ENCODE measurements at places on chromosomes 5 and 9. TPM values are rescaled to one million over a fixed set of nuclear protein-coding genes. Genes with fewer than 3 reads are reported as not detected.

- no peak overlapping the region for H3K27ac ChIP-seq
- no peak overlapping the region for H3K4me3 ChIP-seq
- H3K36me3 ChIP-seq, result no peaks in the 10 kb centered on the region
- H3K27me3 ChIP-seq, result no peaks in the 10 kb centered on the region
- no peaks in the 10 kb centered on the region for H3K4me1 ChIP-seq
- DNase-seq, result no peak
Measured at GRCh38 chr5:52491818-52492217, 295.9 kb upstream of the ITGA1 start.

DNA sequence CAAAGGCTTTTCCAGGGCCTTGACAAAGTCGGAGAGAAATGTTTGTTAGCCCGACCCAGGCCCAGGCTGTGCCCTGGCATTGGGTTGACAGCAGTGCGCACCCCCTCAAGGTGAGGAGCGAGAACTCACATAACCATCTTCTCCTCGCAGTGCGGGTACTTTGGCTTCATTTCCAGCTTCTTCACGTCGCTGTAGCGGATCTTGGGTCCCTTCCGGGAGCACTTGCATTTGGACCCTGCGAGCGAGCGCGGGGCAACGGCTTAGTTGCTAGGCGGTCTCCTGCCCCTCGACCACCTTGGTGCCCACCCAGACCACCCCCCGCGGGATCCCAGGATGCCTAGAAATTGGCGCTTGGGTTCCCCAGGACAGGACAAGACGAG lies 496 bp downstream of the CXCL14 start:
- H3K4me3 ChIP-seq, result peak overlapping the region; percentile 41
- no peak overlapping the region for H3K27ac ChIP-seq
- no peak for DNase-seq
- peaks cover 19% of the 10 kb centered on the region for H3K4me1 ChIP-seq
- no peaks in the 10 kb centered on the region for H3K36me3 ChIP-seq

GRCh38 chr9:136551401-136552116 lies 5.7 kb upstream of the NOTCH1 start:
- H3K27me3 ChIP-seq, result peaks cover 5% of the 10 kb centered on the region
- peak; percentile 66 for DNase-seq

DNA sequence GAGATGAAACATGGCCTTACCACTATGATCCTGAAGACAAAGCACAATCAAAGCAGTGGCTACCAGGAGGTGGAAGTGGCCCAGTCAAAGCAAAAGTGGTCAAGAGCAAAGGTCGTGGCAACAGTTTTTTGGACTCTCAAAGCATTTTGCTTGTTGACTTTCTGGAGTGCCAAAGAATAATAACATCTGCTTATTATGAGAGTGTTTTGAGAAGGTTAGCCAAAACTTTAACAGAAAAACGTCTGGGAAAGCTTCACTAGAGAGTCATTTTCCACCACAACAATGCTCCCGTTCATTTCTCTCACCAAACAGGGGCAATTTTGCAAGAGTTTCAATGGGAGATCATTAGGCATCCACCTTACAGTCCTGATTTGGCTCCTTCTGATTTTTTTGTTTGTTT lies 33.6 kb upstream of the MAMDC2 start:
- H3K4me1 ChIP-seq, result no peaks in the 10 kb centered on the region
- H3K27me3 ChIP-seq, result no peaks in the 10 kb centered on the region
- H3K36me3 ChIP-seq, result no peaks in the 10 kb centered on the region
- H3K27ac ChIP-seq, result no peak overlapping the region
- peak; percentile 35 for DNase-seq

Gene MAMDC4
- 4.7 TPM for total RNA-seq

Gene PCDHGC4
- total RNA-seq, result 1.8 TPM

Gene ACER2
- total RNA-seq, result 1.2 TPM

Gene ITGA2
- total RNA-seq, result 27.7 TPM

- H3K36me3 ChIP-seq, result no peaks in the 10 kb centered on the region
- H3K27me3 ChIP-seq, result peaks cover 3% of the 10 kb centered on the region
- H3K4me3 ChIP-seq, result peak within 1 kb of the TSS; percentile 99
- peaks cover 8% of the 10 kb centered on the region for H3K4me1 ChIP-seq
- H3K27ac ChIP-seq, result peak within 1 kb of the TSS; percentile 90
Measured at GRCh38 chr5:159262859-159263568, at the start of gene UBLCP1. Gene UBLCP1 (plus strand): TSS chr5:159263290. CDS start chr5:159268916, 5,626 bp downstream.

DNA sequence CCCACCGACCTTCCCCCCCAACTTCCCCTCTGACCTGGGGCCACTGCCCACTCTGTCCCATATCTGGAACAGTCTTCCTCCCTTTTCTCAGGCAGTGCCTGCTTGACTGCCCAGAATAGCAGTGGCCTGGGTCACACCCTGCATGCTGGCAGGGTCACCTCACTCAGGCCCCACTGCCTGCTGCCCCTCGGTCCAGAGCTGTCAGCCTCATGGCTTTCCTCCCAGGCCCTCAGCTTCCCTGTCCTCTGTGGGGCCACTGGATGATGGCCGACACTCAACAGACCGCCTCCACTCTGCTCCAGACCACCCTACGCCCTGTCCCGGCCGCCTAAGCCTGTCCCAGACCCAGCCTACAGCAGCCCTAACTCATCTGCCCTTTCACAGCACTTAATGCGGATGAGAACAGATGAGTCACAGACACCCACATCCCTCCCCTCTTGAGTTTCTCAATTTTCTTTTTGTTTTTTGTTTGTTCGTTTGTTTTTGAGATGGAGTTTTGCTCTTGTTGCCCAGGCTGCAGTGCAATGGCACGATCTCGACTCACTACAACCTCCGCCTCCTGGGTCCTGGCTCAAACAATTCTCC lies 5.9 kb downstream of the PNPLA7 start:
- H3K36me3 ChIP-seq, result no peaks in the 10 kb centered on the region
- no peak for DNase-seq
- no peaks in the 10 kb centered on the region for H3K27me3 ChIP-seq

DNA sequence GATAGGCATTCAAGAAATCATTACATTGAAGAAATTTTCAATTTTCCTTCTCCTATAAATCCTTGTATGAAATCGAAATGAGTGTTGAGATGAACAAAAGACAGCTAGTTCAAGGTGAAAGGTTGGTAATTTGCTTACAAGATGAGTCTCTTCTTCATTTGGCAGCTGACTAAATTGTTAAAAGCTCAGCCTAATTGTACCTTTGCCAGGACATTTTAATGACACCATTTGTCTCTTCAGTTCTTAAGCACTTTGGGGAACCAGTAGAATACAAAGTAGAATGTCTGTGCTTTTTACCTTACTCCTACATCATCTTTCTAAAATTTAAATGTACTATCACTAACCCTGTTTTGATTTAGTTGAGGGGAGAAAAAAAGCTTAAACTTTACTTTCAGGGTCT lies 59.4 kb downstream of the GRAMD2B start:
- H3K4me3 ChIP-seq, result no peak overlapping the region
- H3K27ac ChIP-seq, result no peak overlapping the region
- no peaks in the 10 kb centered on the region for H3K4me1 ChIP-seq
- H3K36me3 ChIP-seq, result peaks cover 16% of the 10 kb centered on the region

Gene CDH10
- total RNA-seq, result 0.35 TPM

DNA sequence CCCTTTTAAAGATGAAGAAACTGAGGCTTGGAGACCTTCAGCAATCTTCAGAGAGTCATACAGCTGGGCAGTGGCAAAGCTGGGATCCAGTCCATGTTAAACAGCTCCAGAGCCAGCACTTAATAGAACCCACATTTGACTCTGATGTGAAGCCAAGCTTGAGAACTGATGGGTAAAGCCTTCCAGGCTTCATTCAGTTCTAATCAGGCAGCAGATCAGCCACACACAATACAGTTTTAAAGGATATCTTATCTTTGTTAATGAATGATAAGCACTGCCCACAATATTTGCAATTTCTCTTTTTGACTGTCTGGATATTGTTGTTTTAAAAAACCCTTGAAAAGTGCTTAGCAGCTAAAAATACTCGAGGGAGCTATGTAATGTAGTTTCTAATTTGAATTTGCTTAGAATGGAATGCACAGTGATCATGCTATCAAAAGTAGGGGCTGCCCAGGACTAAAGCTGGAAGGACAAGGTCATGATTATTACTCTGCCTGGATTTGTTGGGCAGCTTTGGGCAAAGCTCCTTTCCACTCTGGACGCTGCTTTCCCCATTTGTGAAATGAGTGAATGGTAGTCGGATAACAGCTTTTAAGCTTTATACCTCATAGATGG lies 31.3 kb upstream of the HTR4 start:
- no peak overlapping the region for H3K4me3 ChIP-seq
- H3K4me1 ChIP-seq, result no peaks in the 10 kb centered on the region
- no peak for DNase-seq

Gene AK8
- total RNA-seq, result 0.58 TPM

- H3K4me1 ChIP-seq, result no peaks in the 10 kb centered on the region
- no peaks in the 10 kb centered on the region for H3K27me3 ChIP-seq
- H3K36me3 ChIP-seq, result no peaks in the 10 kb centered on the region
- no peak for DNase-seq
- H3K27ac ChIP-seq, result no peak overlapping the region
Measured at GRCh38 chr5:62576570-62577170, 1.9 kb upstream of the LRRC70 start.

GRCh38 chr9:78030553-78031443 lies 813 bp downstream of the GNAQ start:
- no peaks in the 10 kb centered on the region for H3K36me3 ChIP-seq
- H3K4me3 ChIP-seq, result peak overlapping the region; percentile 77
- H3K4me1 ChIP-seq, result peaks cover 10% of the 10 kb centered on the region
- DNase-seq, result peak; percentile 76
- H3K27me3 ChIP-seq, result no peaks in the 10 kb centered on the region

Gene HACD4
- 1.3 TPM for total RNA-seq

- no peaks in the 10 kb centered on the region for H3K27me3 ChIP-seq
- H3K4me3 ChIP-seq, result no peak overlapping the region
- H3K27ac ChIP-seq, result no peak overlapping the region
Measured at GRCh38 chr5:164132358-164132757, 626.9 kb downstream of the MAT2B start.
